Foreskin fibroblast (primary cell): ENCODE measurements at places on chromosomes 12 and 14.

DNA sequence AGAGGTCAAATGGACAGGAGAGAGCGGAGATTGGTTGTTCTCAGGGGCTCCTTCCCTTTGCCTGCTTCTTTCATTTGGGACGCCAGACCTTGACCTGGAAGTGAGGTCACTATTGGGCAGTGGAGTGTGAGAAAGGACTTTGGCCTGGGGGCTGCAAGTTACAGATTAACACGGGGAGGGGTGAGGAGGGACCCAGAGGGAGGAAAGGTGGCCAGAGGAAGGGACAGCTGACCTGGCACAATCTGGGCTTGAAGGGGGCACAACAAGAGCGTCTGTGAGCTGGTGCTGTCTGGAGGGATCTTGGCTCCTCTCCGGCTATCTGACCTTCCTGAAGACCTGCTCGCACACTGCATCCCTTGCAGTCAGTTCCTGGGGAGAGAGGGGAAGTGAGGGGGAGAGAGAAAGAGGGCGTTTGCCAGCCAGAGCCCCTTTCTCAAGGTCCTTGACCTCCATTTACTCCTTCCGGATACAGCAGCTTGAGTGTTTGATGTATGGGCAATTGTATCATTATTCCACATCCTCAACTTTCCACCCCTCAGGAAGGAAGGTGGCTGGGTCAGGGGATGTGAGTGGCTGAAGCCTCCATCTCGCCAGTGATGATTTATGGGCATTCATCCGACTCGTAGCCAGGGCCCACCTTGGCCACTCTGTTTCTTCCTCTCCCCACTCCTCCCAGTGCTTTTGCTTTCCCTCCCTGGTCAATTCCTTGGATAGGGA lies 4.7 kb downstream of the RBP5 start:
- DNase-seq = no peak

DNA sequence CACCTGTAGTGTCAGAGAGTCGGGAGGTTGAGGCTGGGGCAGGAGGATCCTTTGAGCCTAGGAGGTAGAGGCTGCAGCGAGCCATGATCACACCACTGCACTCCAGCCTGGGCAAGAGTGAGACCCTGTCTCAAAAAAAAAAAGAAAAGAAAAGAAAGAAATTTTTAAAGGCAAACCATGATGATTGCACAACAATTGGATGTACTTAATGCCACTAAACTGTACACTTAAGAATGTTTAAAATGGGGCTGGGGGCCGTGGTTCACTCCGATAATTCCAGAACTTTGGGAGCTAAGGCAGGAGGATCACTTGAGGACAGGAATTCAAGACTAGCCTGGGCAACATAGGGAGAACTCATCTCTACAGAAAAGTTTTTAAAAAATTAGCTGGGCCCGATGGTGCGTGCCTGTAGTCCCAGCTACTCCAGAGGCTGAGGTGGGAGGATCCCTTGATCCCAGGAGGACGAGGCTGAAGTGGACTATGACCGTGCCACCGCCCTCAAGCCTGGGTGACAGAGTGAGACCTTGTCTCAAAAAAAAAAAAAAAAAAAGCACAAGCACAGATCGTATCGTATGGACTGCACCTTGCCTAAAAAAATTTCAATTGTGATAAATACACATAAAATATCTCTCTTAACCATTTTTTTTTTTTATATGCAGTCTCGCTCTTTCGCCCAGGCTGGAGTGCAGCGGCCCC lies 32.7 kb downstream of the JAG2 start:
- no peak for DNase-seq

GRCh38 chr14:22521449-22522239 lies 67.4 kb downstream of the DAD1 start:
- no peak for DNase-seq

GRCh38 chr12:65696227-65696626 lies 128.1 kb upstream of the HMGA2 start:
- no peak for DNase-seq

- DNase-seq = peak; percentile 9
These were observed 98.2 kb downstream of the BTG1 start for GRCh38 chr12:92047393-92047826.

DNA sequence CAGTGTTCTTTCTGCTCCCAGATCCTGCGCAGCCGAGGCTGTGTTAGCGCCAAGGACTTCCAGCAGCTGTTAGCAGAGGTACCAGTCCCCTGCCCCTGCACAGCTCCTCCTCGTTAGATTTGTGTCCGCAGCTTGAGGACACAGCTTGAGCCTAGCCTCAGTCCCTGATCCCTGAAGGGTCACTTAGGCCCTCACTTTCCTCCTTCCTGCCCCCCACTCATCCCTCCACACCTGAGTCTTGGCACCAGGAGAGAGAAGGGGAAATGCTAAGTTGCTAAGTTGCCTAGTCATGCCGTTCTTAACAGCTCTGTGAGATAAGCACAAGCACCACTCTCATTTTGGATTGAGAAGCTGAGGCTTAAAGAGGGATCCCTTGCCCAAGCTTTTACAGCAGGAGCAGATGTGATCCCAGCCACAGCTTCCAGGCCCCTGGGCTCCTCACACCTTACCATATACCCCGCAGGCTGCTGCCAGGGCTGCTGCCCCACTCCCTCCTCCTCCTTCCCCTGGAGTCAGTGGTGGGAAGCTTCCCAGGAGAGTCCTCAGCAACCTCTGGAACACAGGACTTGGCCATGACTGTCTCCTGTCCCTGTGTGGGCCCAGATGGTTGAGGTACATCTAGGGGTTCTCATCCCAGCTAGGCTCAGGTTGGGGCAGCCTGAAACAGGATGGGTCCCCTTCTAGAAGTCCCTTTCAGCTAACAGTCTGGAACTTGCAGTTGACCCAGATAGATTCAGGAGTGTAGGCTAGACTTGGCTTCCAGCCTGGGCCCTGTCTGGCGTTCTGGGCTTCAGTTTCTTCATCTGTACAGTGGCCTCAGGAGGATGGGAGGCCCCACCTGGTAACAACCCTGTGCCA lies 975 bp downstream of the OGFOD2 start:
- DNase-seq = peak; percentile 39
